ENCODE measurements at places on chromosomes 1 and 21.
A peak's percentile ranks its signal among the peaks of the same experiment; 100 is the strongest.

DNA sequence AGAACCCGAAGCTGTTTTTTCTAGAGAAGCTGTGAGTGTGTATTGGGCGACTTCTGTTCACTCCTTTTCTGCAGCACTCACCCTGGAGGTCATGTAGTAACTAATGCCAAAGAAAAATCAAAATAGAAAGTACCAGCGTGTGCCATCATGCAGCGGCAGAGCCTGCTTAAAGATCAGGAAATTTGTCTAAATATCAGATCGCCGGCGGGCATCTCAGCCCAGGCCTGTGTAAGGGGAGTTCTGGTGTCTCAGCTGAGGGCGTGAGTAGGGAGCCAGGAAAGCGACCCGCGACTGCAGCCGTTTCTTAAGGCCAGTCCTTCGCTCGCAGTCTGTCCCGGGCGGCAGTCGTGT, 768 bp downstream of the EDARADD start:
- DNase-seq: no peak

DNA sequence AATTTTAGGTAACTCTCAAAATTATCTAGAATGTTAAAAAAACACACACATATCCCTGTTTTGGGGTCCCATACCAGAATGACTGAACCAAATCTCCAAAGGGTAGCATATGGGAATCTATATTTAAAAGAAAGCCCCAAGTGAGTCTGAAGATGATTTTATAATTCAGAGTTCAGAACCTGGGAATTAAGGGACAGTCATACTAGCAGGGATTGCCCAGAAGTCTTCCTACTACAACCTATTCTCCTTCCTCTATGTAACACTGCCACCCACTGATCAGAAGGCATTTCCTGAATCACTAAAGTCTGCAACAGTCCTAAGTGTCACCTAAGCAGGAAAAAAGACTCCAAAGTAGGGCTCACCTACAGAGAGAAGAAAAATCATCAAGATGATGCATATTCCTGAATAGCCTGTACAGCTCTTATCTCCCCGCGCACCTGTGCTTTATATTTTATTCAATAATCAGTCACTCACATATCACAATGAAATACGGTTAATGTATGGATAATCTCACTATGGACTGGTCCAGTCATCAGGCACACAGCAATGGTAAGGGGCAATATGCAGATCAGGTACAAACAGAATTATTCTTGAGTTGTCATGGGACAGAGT, 4.9 kb downstream of the RGS1 start:
- DNase-seq: peak; percentile 56

DNA sequence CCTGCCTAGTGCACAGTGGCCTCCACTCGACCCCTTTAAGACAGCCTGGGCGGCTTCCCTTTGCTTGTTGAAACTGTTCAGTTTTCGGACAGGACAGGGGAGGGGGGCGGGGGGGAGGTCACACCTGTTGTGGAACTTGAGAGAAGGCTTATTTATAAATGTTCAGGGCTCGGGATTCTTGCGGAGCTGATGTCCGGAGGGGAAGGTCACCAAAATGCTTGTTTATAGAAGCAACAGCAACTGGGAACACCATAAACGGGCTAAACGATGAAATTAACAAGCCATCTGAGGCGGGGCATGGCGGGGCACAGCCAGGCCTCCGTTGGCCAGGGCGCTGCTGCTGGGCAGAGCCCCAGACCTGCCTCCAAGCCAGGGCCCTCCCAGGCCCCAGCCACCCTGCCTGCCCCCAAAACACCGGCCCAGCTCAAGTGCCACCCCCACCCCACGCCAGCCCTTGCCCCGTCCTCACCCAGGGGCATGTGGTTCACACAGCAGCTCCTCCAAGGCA, 59.8 kb upstream of the CASZ1 start:
- no peak for DNase-seq

- DNase-seq: peak; percentile 89
Observed at GRCh38 chr1:55466921-55467320, 251.8 kb upstream of the USP24 start.

GRCh38 chr1:94036730-94037129, 84.2 kb downstream of the ABCA4 start:
- DNase-seq: peak; percentile 88

DNA sequence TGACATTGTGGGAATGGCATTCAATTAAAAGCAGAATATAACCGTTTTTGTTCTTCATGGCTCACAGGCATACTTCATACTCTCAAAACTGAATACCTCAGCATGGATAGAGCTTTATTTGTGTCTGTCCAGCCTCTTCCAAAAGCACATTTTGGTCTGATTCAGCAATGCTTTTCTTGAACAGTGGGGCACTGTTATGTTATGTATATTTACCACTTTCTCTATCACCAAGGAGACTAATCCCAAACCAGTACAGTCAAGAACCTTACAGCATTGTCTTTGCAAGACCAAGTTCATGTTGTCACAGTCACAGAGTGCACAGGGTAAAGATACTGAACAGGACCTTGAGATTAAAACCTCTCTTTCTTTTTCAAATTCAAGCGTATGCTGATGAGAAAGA, 582.8 kb downstream of the PTBP2 start:
- DNase-seq: no peak

DNA sequence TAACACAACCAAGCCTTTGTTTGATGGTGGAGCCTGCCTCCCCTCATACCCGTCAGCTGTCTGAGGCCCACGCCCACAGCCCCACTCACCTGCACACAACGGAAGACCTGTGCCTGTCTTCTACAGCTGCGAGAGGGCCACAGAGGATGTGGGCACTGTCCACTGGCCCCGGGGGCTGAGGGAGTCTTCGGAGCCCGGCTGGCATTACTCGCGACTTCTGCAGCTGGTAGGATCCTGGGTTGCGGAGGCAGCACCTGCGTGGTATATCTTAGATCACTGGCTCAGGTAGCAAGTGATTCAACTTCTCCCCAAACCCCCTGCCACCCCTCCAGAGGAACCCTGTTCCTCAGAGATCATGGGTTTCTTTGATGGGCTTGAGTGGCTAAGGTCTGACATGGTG, 109.9 kb downstream of the EDEM3 start:
- no peak for DNase-seq

GRCh38 chr1:36472656-36473055, 8.5 kb upstream of the MRPS15 start:
- DNase-seq: no peak

All from fibroblast of skin of scalp (primary cell).